Amniotic stem cell (primary cell): ENCODE measurements at places on chromosomes 16 and 17.

GRCh38 chr17:57732062-57732461 is 13.0 kb downstream of the CCDC182 start:
- DNase-seq: no peak

DNA sequence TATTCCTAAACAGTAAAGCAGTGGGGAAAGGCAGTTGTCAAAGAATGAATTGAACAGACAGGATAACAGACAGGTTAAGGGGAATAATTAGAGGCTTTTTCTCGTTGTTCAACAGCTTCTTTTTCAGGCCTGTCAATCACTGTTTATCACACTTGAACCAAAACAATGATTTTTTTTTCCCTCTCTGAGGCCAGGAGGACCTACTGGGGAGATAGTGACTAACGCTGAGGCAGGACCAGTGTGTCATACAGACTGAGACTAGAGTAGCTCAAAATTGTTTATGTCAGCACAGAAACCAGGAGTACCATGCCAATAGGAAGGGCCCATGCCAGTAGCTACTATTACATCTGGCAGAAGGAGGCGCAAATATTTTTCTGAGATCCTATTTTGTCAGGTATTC is 41.3 kb upstream of the NLK start:
- DNase-seq: no peak

- DNase-seq: no peak
These were observed 95.3 kb downstream of the SOCS1 start for GRCh38 chr16:11160676-11161115.

GRCh38 chr16:62033065-62033464 is 3.2 kb downstream of the CDH8 start:
- DNase-seq: no peak
